ENCODE measurements at places on chromosomes 7 and 10.

- no peaks in the 10 kb centered on the region for H3K27me3 ChIP-seq
- no peak for DNase-seq
- peaks cover 31% of the 10 kb centered on the region for H3K4me1 ChIP-seq
- peak overlapping the region; percentile 98 for H3K27ac ChIP-seq
Measured at GRCh38 chr10:12348294-12348869, 965 bp upstream of the CAMK1D start.

GRCh38 chr10:123392182-123392963, 238.2 kb downstream of the BUB3 start:
- no peak overlapping the region for H3K4me3 ChIP-seq
- H3K27ac ChIP-seq, result no peak overlapping the region
- no peaks in the 10 kb centered on the region for H3K4me1 ChIP-seq
- H3K36me3 ChIP-seq, result peaks cover 2% of the 10 kb centered on the region
- no peaks in the 10 kb centered on the region for H3K27me3 ChIP-seq

- DNase-seq, result no peak
- H3K36me3 ChIP-seq, result no peaks in the 10 kb centered on the region
- no peak overlapping the region for H3K27ac ChIP-seq
Measured at GRCh38 chr10:119470920-119471702, 71.4 kb downstream of the RGS10 start.

GRCh38 chr10:3763852-3764625, 21.0 kb downstream of the KLF6 start:
- peak overlapping the region; percentile 84 for H3K27ac ChIP-seq
- peak overlapping the region; percentile 82 for H3K4me3 ChIP-seq
- no peaks in the 10 kb centered on the region for H3K27me3 ChIP-seq
- peaks cover 2% of the 10 kb centered on the region for H3K36me3 ChIP-seq
- H3K4me1 ChIP-seq, result peaks cover 58% of the 10 kb centered on the region

GRCh38 chr7:23098460-23098859, 7.1 kb upstream of the KLHL7 start:
- H3K36me3 ChIP-seq, result peaks cover 2% of the 10 kb centered on the region
- H3K4me1 ChIP-seq, result no peaks in the 10 kb centered on the region
- no peak overlapping the region for H3K27ac ChIP-seq

GRCh38 chr7:154857728-154858681, 144.9 kb downstream of the PAXIP1 start:
- H3K36me3 ChIP-seq, result no peaks in the 10 kb centered on the region
- no peak for DNase-seq
- H3K4me3 ChIP-seq, result no peak overlapping the region
- no peaks in the 10 kb centered on the region for H3K4me1 ChIP-seq

- H3K4me3 ChIP-seq, result peak overlapping the region; percentile 83
- no peak for DNase-seq
- peaks cover 70% of the 10 kb centered on the region for H3K4me1 ChIP-seq
- H3K27me3 ChIP-seq, result no peaks in the 10 kb centered on the region
- peaks cover 4% of the 10 kb centered on the region for H3K36me3 ChIP-seq
Measured at GRCh38 chr10:124728830-124729661, 15.1 kb downstream of the FAM53B start.

GRCh38 chr7:44693641-44694313, 54.9 kb upstream of the ZMIZ2 start:
- H3K4me1 ChIP-seq, result no peaks in the 10 kb centered on the region
- H3K27me3 ChIP-seq, result no peaks in the 10 kb centered on the region
- H3K27ac ChIP-seq, result peak overlapping the region; percentile 85
- peaks cover 6% of the 10 kb centered on the region for H3K36me3 ChIP-seq
- H3K4me3 ChIP-seq, result no peak overlapping the region

GRCh38 chr7:32335107-32335506, 155.1 kb downstream of the LSM5 start:
- H3K36me3 ChIP-seq, result no peaks in the 10 kb centered on the region
- H3K4me1 ChIP-seq, result no peaks in the 10 kb centered on the region
- no peak for DNase-seq
- H3K27me3 ChIP-seq, result peaks cover 11% of the 10 kb centered on the region
- H3K27ac ChIP-seq, result no peak overlapping the region

DNA sequence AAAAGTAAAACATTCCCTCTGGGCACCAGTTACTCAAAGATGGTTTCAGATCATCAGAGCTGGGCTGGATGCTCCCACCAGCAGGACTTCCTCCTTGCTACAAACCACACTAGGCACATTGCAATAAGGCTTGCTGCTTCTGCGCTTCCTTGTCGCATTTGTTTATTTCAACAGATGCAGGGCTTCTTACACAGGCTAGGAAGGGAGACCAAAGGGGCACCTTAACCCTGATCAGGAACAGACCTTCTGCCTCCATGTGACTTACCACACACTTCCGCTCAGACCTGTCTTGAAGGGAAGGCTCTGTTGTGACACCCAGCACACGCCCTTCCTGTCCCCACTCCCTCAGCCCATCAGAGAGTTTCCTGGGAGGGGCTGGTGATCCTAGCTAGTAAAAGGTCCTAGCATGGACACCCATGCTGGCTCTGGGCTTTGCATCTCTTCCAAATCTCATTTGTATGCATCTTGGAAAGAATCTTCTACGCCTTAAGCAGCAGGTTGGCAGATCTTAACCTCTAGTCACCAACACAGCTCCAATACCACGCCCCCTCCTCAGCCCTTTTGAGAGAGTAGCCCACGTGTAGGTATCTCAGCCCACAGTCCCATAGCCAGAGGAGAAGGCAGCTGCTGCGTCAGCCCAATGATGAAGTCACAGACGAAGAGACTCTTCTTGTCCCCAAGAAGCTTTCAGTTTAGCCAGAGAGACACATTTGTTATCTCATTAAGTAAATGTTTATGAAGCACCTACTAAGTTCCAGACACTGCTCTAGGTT, 47.1 kb upstream of the SVIL start:
- peaks cover 38% of the 10 kb centered on the region for H3K4me1 ChIP-seq
- no peaks in the 10 kb centered on the region for H3K36me3 ChIP-seq
- peak overlapping the region; percentile 78 for H3K4me3 ChIP-seq
- DNase-seq, result peak; percentile 18
- H3K27me3 ChIP-seq, result no peaks in the 10 kb centered on the region
- peak overlapping the region; percentile 91 for H3K27ac ChIP-seq

GRCh38 chr10:77915319-77916105, 11.0 kb downstream of the DLG5 start:
- H3K4me1 ChIP-seq, result peaks cover 3% of the 10 kb centered on the region

DNA sequence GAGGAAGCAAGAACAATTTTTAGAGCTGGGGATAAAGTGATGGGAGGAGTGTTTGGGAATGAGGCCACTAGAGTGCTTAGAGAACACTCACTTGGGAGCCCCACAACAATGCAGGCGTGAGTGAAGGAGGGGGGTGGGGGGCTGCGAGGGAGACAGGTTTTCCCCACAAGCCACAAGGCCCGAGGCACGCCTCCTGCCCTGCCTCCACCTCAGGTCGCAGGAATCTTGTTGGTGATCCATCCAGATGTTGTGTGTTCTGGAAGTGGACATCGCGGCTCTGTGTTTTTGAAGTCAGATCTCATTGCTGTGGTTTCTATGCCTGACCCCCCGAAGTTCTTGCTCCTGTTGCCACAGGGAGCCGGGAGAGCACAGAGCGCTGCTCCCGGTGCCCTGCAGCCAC, 178.0 kb upstream of the BMPER start:
- H3K4me3 ChIP-seq, result no peak overlapping the region
- H3K27me3 ChIP-seq, result no peaks in the 10 kb centered on the region
- H3K4me1 ChIP-seq, result no peaks in the 10 kb centered on the region

GRCh38 chr7:105096306-105096705, 82.3 kb downstream of the KMT2E start:
- H3K4me3 ChIP-seq, result no peak overlapping the region
- H3K27ac ChIP-seq, result peak overlapping the region; percentile 84
- H3K4me1 ChIP-seq, result peaks cover 24% of the 10 kb centered on the region
- no peak for DNase-seq
- peaks cover 2% of the 10 kb centered on the region for H3K36me3 ChIP-seq
- H3K27me3 ChIP-seq, result no peaks in the 10 kb centered on the region

GRCh38 chr10:30445711-30446110, 11.7 kb downstream of the MAP3K8 start:
- DNase-seq, result no peak
- no peaks in the 10 kb centered on the region for H3K27me3 ChIP-seq
- peaks cover 15% of the 10 kb centered on the region for H3K4me1 ChIP-seq
- H3K4me3 ChIP-seq, result no peak overlapping the region
- H3K36me3 ChIP-seq, result peaks cover 3% of the 10 kb centered on the region

GRCh38 chr10:93746844-93747284, 10.9 kb upstream of the LGI1 start:
- H3K27me3 ChIP-seq, result peaks cover 25% of the 10 kb centered on the region
- H3K36me3 ChIP-seq, result no peaks in the 10 kb centered on the region
- H3K27ac ChIP-seq, result no peak overlapping the region

DNA sequence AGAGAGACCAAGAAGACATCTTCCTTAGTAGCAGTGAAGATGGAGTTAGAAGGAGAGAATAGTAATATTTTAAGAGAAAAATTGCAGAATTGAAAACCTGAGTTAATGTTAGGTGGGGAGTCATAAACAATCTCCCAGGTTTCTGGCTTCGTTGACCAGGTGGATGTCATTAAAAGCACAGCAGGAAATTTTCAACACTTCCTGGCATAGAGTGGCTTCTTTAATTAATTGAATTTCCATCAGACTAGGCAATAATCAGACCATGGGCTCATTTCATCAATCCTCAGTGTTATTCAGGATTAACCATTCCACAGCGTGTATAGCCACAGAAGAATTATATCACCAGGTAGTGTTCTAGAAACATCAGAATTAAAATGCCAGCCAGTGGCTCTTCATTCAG, 268.2 kb downstream of the CCDC3 start:
- no peak for DNase-seq
- peaks cover 2% of the 10 kb centered on the region for H3K36me3 ChIP-seq
- H3K27me3 ChIP-seq, result no peaks in the 10 kb centered on the region
- no peak overlapping the region for H3K4me3 ChIP-seq
- no peak overlapping the region for H3K27ac ChIP-seq

DNA sequence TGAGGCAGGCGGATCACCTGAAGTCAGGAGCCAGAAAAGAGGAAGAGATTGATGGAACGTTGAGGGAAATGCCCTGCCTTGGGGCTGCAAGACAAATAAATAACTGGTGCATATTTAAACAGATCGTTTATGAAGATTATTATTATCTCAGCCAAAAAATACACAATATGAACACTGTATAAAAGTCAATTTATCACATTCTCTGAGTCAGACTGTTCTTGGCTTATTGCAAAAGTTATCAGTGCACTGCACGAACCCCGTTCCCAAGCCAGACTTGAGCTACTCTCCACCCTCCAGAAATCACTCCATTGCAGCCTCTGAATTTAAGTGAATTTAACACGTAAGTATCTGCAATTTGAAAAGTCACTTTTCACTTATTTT, 1.6 kb downstream of the DNMBP start:
- no peak for DNase-seq
- peak overlapping the region; percentile 94 for H3K4me3 ChIP-seq
- no peaks in the 10 kb centered on the region for H3K36me3 ChIP-seq
- peaks cover 26% of the 10 kb centered on the region for H3K4me1 ChIP-seq
- peaks cover 4% of the 10 kb centered on the region for H3K27me3 ChIP-seq

- H3K4me3 ChIP-seq, result no peak overlapping the region
- H3K27me3 ChIP-seq, result peaks cover 35% of the 10 kb centered on the region
- no peak overlapping the region for H3K27ac ChIP-seq
- peaks cover 3% of the 10 kb centered on the region for H3K4me1 ChIP-seq
- H3K36me3 ChIP-seq, result peaks cover 3% of the 10 kb centered on the region
- no peak for DNase-seq
Measured at GRCh38 chr7:112495156-112495788, 14.5 kb downstream of the LSMEM1 start.

DNA sequence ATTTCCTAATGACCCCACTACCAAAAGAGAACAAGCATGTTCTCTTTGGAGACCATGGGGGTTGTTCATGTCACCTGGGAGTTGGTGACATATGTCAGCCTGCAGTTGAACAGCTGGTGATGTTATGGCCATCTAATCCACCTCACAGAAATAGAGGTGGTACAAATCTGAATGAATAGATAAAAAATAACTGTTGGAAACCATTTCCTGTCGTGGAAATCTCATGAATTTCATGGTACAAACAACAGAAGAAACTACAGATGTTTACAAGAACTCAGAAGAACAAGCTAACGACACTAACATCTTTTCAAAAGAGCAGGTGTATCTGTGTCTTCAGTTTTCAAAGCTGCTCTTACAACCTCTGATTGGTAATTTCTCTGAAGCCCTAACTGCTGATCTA, 81.3 kb downstream of the RAPGEF5 start:
- no peak overlapping the region for H3K27ac ChIP-seq
- no peaks in the 10 kb centered on the region for H3K36me3 ChIP-seq
- H3K4me3 ChIP-seq, result no peak overlapping the region
- DNase-seq, result no peak
- H3K4me1 ChIP-seq, result no peaks in the 10 kb centered on the region

Data from T-helper 17 cell (primary cell).